ENCODE measurements at places on chromosomes 2 and 18.
A peak's percentile ranks its signal among the peaks of the same experiment; 100 is the strongest.

DNA sequence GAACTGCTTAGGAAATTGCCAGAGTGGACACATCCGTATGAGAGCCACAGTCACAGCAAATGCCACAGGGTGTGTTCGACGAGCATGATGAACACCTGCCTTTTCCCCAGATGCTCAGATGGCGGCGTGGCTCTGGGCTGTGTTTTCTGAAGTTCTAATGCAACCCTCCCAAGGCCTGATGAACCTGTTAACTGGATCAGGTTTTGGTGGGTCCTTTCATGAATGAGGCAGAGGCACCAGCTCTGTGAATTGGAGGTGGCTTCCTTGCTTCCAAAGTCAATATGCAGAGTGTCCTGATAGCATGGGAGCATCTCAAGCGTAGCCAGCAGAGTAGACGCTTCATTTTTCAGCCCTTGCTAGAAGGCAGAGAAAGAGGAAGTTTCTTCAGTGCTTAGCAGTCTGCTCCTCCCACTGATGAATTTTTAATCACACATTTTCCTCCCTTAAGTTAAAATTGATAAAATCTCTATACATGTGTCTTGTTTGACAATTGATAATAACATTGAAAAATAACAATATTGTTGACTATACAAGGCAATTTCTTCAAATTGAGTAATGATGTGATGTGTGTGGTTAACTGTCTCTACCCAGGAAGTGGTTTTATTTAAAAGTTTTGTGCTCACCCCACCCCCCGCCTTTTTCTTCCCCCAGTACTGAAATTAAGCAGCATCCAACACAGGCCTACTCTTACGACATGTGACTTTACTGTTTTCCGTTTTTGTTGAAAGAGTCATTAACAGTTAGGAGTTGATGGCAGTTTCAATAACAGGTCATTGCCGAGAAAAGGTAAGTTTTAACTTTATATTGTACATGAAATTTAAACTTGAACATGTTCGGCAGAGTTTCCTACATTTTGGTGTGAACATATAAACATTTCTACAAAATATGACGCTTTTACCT, at the start of gene ARHGAP15:
ARHGAP15 (plus strand) TSS at position 739 of the 900 bp plus-strand sequence.
- DNase-seq = peak; percentile 30

- DNase-seq = no peak
Measured at GRCh38 chr2:44479127-44479887, 117.6 kb downstream of the CAMKMT start.

GRCh38 chr2:204663816-204664425, 118.6 kb downstream of the PARD3B start:
- DNase-seq = no peak

DNA sequence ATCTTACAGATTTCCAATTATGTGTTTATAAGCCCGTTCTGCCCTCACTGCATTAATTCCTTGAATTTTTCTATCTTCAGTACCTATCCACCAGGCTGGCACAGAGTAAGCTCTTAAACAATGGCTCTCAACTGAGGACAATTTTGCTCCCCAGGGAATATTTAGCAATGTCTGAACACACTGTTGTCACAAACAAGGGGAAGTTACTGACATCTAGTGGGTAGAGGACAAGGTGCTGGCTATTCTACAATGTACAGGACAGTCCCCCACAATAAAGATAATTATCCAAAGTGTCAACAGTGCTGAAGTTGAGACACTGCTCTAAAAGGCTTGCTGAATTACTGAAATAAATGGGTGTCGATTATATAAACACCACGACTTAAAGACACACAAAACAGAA, 5.0 kb downstream of the NDUFS1 start:
- no peak for DNase-seq

GRCh38 chr18:28036488-28036887, 140.4 kb downstream of the CDH2 start:
- DNase-seq = no peak

GRCh38 chr18:59917422-59917821, 17.6 kb downstream of the PMAIP1 start:
- no peak for DNase-seq

GRCh38 chr18:26487437-26487836, 60.9 kb downstream of the KCTD1 start:
- DNase-seq = no peak

DNA sequence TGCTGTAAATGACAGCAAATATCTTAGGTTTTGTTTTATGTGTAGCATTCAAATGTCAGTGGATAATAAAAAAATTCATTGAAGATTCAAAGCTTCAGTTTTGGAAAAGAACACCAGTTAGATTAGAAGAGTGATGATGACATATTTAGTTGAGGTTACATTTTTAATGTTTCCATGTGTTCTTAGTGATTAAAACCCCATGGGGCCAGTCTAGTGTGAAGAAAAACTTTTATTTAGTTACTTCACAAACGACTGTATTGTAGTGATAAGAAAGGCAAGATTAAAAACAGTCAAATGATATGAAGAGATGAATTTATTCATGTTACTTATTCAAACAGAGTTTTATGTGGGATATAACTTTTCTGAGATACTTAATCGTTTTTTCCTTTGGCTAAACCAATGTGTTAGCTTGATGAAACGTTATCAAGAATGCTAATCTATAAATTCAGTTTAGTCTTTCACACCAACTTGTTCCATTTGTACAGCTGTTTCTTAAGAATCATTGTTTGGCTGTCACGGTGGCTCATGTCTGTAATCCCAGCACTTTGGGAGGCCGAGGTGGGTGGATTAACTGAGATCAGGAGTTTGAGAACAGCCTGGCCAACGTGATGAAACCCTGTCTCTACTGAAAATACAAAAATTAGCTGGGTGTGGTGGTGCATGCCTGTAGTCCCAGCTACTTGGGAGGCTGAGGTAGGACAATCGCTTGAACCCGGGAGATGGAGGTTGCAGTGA, 11.6 kb downstream of the BMPR2 start:
- no peak for DNase-seq

DNA sequence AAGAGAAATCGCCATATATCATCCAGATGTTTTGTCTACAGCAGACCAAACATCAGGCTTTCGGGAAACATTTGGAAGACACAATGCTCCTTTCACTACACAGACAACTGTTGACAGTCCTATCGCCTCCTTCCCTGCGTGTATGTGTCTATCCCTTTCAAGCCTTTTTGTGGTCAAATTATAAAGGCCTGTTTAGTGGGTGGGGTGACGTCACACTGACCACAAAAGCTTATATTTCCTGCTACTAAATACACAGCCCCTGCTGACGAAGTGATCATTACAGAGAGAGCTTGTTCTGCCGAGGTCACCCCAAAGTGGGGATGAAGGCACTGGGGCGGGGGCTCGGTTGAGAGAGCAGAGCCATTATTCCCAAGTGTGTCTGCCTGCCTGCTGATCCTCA, 302.7 kb upstream of the TNP1 start:
- DNase-seq = no peak

GRCh38 chr2:196383799-196384198, 212.4 kb upstream of the STK17B start:
- DNase-seq = no peak

DNA sequence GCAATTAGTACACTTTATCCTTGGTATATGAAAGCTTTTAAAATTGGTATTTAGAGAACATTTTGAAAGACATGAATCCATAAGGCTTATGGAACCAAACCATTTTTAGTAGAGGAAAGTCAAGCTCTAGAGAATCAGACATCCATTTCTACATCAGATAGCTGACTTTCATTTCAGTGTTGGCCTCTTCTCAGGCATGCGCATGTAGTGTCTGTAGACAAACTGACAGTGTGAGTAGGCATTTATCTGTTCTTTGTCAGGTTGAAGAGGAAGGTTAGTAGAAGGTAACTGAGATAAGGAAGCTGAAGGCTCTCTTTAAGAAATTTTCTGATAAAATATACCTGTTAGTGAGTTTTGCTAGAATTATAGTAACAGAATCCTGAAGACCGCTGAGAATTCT, 221.9 kb upstream of the SIX3 start:
- no peak for DNase-seq

DNA sequence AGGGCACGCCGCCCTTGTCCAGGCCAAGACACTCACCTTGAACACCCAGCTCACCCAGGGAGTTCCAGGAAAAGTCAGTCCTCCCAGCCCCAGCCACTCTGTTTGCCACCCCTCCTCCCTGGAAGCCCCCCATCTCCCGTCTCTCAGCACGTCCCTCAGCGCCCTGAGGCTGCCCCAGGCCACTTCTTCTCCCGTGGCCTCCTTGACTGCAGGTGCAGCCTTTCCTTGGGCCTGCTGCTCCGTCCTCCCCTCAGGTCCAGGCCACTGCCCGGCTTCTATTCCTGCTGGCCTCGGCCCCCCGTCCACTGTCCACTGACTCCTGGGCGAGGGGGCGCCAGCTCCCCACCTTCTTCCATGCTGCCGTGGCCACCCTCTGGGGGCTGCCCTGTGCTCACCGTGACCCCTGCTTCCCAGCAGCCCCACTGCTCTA, 239.1 kb downstream of the HDAC4 start:
- no peak for DNase-seq

- no peak for DNase-seq
Measured at GRCh38 chr18:25038261-25038660, 313.7 kb downstream of the ZNF521 start.

GRCh38 chr2:56209701-56210100, 25.9 kb downstream of the CCDC85A start:
- no peak for DNase-seq

GRCh38 chr2:187920511-187920910, 366.3 kb upstream of the TFPI start:
- no peak for DNase-seq

DNA sequence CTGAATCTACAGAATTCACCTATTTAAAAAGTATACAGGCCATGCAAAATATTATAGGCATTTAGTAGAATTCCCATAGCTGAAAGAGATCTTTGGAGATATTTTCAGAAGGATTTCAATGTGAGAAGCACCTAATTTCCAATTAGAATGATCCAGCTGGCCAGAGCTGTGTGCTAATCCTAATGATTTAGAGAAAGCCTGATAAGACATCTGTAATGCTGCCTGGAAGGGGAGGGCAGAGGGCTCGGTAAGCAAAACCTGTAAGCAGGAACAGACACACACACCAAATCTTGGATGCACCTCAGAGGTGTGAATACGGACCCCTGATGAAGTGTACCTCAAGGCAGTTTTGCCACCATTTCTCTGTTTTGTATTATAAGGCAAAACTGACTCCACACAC, 14.0 kb downstream of the SERTAD2 start:
- no peak for DNase-seq

- no peak for DNase-seq
Measured at GRCh38 chr2:158582670-158583069, 125.9 kb downstream of the PKP4 start.

- no peak for DNase-seq
Measured at GRCh38 chr2:206474099-206474498, 30.8 kb downstream of the ADAM23 start.

GRCh38 chr2:128008074-128008672, 19.7 kb downstream of the SAP130 start:
- DNase-seq = no peak

DNA sequence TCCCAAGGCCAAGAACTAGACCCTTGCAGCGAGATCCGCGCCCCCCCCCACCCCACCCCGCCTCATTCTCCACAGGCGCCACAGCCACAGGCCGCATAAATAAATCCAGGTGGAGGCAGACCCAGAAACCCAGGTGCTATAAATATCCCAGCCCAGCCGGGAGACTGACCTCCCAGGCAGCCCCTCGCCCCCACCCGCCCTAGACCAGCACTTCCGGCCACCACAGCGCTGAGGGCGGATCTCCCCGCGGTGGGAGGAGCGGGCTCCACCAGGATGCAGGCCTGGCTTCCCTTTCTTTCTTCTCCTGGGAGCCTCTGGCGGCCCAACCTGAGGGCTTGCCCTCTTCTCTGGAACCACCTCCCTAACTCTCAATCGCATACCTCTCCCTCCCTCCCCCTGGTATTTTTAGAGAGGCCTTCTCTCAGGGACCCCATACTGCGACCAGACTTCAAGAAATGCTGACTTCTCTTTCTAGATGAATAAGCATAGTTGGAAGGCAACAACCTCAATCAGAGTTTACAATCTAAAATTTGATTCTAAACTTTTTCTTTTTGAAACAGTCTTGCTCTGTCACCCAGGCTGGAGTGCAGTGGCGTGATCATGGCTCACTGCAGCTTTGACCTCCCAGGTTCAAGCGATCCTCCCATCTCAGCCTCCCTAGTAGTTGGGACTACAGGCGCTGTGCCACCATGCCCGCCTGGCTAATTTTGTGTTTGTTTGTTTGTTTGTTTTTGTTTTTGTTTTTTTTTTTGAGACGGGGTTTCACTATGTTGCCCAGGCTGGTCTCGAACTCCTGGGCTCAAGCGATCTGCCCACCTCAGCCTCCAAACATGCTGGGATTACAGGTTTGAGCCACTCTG, 55.0 kb downstream of the PKDCC start:
- DNase-seq = no peak

DNA sequence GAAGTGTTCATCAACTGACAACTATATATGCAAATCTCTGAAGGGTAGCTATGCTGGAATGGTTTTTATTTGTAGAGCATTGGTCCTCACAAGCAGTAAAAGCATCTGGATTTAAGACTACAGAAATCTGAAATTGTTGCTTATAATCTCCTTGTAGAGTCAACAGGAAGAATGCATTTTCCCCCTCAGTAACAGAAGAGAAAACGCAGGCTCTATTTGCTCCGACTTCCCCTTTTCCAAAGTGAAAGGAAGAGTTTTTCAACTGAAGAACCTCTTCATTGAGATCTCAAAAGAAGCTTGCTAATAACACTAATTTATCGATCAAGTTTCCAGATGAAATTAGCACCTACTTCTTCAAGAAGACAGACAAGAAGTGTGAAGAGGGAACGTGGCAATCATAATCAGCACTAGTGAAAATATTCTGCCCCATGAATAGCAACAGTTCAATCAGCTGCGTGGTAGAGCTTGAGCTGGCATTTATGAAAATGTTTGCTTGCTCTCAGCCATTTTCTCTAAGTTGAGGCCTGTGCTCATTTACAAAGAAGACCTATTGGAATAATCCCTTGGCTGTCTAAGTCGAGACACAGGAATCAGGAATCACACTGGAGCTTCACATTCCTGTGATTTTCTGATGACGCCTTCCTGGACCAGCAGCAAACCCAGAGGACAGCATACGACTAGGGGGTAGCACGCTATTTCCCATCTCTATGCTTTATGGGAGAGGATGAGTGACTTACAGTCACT, 43.7 kb downstream of the TGIF1 start:
- DNase-seq = no peak

- DNase-seq = no peak
Measured at GRCh38 chr2:106127282-106127771, 66.8 kb downstream of the UXS1 start.

GRCh38 chr18:49650426-49650891, 88.6 kb downstream of the LIPG start:
- no peak for DNase-seq

GRCh38 chr18:40367576-40367975, 1587.5 kb upstream of the PIK3C3 start:
- DNase-seq = no peak

Measured in stimulated activated CD4-positive, alpha-beta T cell treated with anti-CD3 and anti-CD28 coated beads, TNF-alpha, amount 100 ng/mL, for 1 hour (primary cell).